Dermis microvascular lymphatic vessel endothelial cell (primary cell): ENCODE measurements at places on chromosomes 1 and 21. TPM values are rescaled to one million over a fixed set of nuclear protein-coding genes. Genes with fewer than 3 reads are reported as not detected.

The FCMR gene
- 0.25 TPM in 1 of 2 replicates, not detected in the other for total RNA-seq

The ADGRL4 gene
- total RNA-seq = 121 and 125 TPM in 2 replicates

The AIRE gene
- not detected in 2 replicates for total RNA-seq

The NES gene
- 38.3 and 55.1 TPM in 2 replicates for total RNA-seq

The FYB2 gene
- under 0.01 TPM in 1 of 2 replicates, not detected in the other for total RNA-seq

The SLC35A3 gene
- total RNA-seq = 16.8 and 17.5 TPM in 2 replicates

The LINGO4 gene
- total RNA-seq = not detected in 2 replicates

The LCE1A gene
- not detected in 2 replicates for total RNA-seq

The F5 gene
- not detected in 2 replicates for total RNA-seq

The MDM4 gene
- 9.2 and 17.6 TPM in 2 replicates for total RNA-seq

The C1orf185 gene
- total RNA-seq = not detected in 2 replicates

The S100A12 gene
- total RNA-seq = not detected in 2 replicates

The AVPR1B gene
- not detected in 2 replicates for total RNA-seq

The LCE2A gene
- not detected in 2 replicates for total RNA-seq

The PTCH2 gene
- total RNA-seq = under 0.01 TPM in 2 replicates

The ARMH1 gene
- 0.13 TPM in 1 of 2 replicates, not detected in the other for total RNA-seq

The GNG4 gene
- total RNA-seq = 0.13 and 0.25 TPM in 2 replicates

The RCSD1 gene
- 21.4 and 28.8 TPM in 2 replicates for total RNA-seq

The INSRR gene
- total RNA-seq = not detected in 2 replicates

The INAVA gene
- under 0.01 TPM in 1 of 2 replicates, not detected in the other for total RNA-seq

The CAPN8 gene
- not detected in 2 replicates for total RNA-seq

The TMEM125 gene
- not detected in 2 replicates for total RNA-seq

The DENND2D gene
- 1.4 TPM in 2 replicates for total RNA-seq

The SPRR1A gene
- total RNA-seq = not detected in 2 replicates

The PTPN22 gene
- under 0.01 and 0.26 TPM in 2 replicates for total RNA-seq

The BACE2 gene
- total RNA-seq = 196 and 425 TPM in 2 replicates

The XCL2 gene
- total RNA-seq = not detected in 2 replicates

The WNT9A gene
- 0.64 and 0.76 TPM in 2 replicates for total RNA-seq

The STPG1 gene
- 1.5 and 2.4 TPM in 2 replicates for total RNA-seq

The ARHGAP29 gene
- 171 and 226 TPM in 2 replicates for total RNA-seq

The IL12RB2 gene
- 0.13 TPM in 1 of 2 replicates, not detected in the other for total RNA-seq

The CD1E gene
- not detected in 2 replicates for total RNA-seq

The FHL3 gene
- total RNA-seq = 10.9 and 18.1 TPM in 2 replicates

The OR2T29 gene
- total RNA-seq = not detected in 2 replicates

The GBP5 gene
- 0.25 and 0.26 TPM in 2 replicates for total RNA-seq

The IL23R gene
- total RNA-seq = not detected in 2 replicates

The CELA3B gene
- 0.13 TPM in 1 of 2 replicates, not detected in the other for total RNA-seq

The IL19 gene
- total RNA-seq = not detected in 2 replicates

The TMEM54 gene
- total RNA-seq = 19.8 and 20.1 TPM in 2 replicates

The ADORA3 gene
- 0.13 TPM in 1 of 2 replicates, not detected in the other for total RNA-seq

The TRAF5 gene
- 10.0 and 16.7 TPM in 2 replicates for total RNA-seq

The SPATA46 gene
- not detected in 2 replicates for total RNA-seq

The S100B gene
- not detected in 2 replicates for total RNA-seq

The KCNJ9 gene
- total RNA-seq = not detected in 2 replicates
